ENCODE measurements at places on chromosomes 4 and X. TPM values are rescaled to one million over a fixed set of nuclear protein-coding genes. Genes with fewer than 3 reads are reported as not detected.

Gene GLOD5
- total RNA-seq, result not detected

Gene FAT1
- 114 TPM for total RNA-seq

Gene CFI
- total RNA-seq, result 201 TPM

- peak; percentile 54 for DNase-seq
Observed at GRCh38 chrX:130746709-130747342, 156.2 kb downstream of the ENOX2 start.

DNA sequence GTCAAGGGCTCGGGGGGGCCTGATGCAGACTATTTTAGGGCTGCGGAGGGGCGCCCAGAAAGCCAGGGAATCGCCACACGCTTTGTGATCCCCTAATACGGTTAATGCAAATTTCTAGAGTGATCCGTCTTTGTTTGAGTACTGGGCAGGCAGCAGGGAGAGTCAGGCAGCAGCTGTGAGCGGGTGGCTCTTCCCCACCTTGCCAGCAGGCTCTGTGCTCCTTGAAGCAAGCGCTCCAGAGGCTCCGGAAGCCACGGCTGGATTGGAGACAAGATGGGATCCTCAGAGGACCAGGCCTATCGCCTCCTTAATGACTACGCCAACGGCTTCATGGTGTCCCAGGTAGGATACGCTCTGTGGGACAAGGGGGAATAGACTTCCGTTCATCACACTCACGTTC, at the start of gene ASMT:
ASMT (plus strand) TSS at position 133 of the 400 bp plus-strand sequence; CDS start at position 274, 141 bp downstream.
- no peak for DNase-seq

Gene CT45A2
- total RNA-seq, result not detected

Gene LDB2
- 85.9 TPM for total RNA-seq

- DNase-seq, result no peak
Observed at GRCh38 chr4:115972967-115973366, 859.5 kb upstream of the NDST4 start.

Gene SCARB2
- 184 TPM for total RNA-seq

Gene PRICKLE3
- 2.9 TPM for total RNA-seq

DNA sequence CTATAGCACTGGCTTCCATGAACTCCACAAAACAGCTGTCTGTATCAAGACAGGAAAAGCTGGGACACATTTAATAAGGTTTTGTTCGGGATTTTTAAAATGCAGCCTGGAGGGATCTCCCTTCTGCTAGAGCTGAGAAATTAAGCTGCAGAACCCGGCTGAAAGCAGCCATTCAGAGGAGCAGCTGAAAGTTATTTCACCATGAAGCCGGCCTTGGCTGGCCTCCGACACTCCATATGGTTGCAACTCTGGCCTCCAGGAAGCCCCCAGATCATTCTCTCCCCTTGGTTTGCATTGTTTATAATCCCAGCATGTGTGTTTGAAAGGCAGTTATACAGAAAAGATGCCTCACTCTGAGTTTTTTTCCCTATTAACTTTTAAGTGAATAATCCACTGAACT, 239.4 kb downstream of the SPATA18 start:
- DNase-seq, result no peak

Gene CXorf66
- not detected for total RNA-seq

Gene CXCL6
- 19.0 TPM for total RNA-seq

DNA sequence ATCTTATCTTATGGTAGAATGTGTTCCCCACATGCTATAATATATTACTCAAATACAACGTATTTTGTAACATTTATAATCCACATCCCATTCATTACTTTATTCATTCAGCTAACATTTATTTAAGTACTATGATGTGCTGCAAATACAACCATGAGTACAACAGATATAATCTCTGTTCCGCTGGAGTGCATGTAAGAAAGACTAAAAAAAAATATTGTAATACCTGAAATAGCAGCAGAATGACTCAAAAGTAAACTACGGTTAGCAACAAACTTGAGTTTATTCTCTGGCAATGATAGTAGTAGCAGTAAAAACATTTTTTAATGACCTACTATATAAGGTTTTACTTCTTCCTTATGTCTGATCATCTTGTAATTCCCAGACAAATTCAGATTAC, 1776.3 kb downstream of the STIM2 start:
- no peak for DNase-seq

DNA sequence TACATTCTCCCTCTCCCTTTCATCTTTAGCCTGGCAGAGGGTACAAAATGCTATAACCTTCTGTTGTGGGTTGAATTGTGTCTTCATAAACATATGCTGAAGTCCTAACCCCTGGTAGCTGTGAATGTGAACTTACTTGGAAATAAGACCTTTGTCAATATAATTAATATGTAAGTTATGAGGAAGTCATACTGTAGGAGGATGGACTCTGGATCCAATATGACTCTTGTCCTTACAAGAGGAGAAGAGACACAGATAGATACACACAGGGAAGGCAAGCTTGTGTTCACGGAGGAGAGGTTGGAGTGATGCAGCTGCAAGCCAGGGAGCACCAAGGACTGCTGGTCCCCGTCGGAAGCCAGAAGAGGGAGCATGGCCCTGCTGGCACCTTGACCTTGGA, 94.7 kb downstream of the SLC2A9 start:
- DNase-seq, result no peak

DNA sequence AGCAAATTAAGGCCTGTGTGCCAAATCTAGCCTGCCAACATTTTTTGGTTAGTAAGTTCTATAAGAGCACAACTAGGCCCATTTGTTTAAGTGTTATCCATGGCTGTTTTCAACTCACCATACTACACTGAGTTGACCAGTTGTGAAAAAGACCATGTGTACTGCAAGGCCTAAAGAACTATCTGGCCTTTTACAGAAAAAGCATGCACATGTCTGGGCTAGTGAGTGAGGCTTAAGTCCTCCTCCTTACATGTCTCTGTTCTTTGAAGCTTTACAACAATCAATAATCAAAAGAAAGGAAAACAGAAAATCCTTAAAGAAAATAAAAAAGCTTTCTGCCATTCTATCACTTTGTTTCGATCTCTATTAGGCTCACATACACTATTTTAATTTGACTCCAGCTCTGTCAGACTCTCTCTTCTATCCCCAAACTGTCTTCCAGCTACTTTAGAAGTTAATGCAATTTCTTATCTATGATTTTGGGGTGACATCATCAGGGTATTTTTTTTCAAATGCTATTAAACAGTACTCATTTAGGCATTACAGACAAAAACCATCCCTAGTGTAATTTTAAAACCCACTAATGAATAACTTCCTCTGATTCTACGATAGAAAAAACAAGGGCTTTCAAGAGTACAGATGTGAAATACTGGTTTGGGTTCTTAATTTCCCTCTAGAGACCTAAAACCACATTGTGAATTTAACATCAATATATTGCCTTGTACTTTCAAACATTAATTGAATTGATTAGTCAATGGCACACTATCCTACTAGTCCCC, 161.8 kb downstream of the MAB21L2 start:
- peak; percentile 31 for DNase-seq

- peak; percentile 4 for DNase-seq
Observed at GRCh38 chrX:42976746-42977366, 198.9 kb upstream of the PPP1R2C start.

Gene MAGEB10
- total RNA-seq, result not detected

- peak; percentile 53 for DNase-seq
Observed at GRCh38 chr4:17561195-17561909, 15.6 kb upstream of the LAP3 start.

Data from fibroblast of the aortic adventitia (primary cell).